Cortex of kidney (tissue), 1 donor: ENCODE measurements at places on chromosomes 7 and 10.

GRCh38 chr7:3156508-3156907, 112.8 kb upstream of the CARD11 start:
- no peak for DNase-seq

DNA sequence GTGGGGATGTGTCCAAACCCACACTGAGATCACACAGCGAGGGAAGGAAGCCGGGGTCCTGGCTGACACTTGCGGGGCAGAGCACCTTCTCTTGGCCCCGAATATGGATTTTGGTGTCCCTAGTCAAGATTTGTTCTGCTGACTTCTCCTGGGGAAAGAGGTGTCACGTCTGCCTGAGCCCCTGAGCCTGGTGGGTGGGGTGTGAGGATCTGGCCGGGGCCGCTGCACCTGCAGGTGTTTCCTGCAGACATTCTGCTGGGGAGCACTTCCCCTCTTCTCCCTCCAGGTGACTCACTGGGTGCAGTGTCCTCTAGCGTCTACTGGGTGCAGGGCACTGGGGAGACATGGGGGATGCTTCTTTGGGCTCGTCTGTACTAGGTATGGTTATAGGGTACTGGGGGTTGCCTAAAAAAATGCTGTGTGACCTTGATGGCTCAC, 99.2 kb downstream of the GRK5 start:
- no peak for DNase-seq

DNA sequence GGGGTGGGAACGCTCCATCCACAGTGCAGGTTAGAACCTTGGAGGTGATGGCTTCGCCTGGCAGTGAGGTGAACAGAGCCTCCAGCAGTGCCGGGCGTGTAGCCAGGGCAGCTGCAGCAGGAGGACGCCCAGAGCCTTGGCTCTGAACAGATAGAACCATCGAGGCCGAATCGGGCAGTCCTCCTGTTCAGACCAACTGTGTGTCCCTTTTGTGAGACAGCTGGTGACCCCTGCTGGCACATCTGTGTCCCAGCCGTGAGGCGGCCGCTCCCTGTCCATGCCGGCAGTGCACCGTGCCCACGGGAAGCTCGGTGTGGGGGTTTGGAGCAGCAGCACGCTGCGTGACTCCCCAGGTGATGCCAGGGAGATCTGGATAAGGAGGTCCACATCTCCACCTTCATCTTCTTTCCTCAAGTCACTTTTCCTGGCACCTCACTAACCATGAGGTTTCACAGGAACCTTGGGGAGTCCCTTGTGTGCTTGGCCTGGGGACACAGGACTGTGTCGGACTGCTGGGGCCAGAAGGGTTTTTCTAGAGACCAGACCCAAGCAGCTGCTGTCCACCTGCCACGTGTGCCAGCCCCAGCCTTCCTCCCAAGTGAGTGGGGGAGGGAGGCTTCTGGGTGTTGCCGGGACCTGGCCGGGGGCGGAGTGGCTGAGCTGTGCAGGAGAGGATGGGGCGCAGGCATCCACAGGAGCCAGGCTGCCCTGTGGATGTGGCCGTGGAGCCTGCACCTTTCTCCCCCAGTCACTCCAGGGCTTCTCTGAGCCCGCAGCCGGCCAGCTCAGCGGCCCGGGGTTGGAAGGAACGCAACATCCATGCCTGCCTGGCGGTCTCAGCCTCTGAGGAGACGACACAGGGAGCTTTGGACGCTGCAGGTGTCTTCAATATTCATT, 69.4 kb downstream of the DNAJB6 start:
- DNase-seq, result no peak

DNA sequence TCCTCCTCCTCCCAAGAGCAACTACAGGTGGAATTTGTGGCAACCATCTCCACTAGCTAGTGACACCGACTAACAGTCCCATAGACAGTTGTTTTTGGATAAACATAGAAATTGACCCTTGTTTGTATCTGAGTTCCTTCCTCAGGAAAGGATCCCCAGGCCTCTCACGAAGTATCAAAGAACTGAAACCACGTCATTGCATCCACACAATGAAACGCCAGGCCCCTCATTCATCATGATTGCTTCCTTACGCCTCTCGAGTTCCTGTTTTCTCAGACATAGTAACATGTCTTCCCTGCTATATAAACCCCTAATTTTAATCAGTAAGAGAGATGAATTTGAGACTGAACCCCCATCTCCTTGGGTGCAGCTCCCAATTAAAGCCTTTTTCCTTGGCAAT, 18.1 kb downstream of the SLC35G1 start:
- DNase-seq, result no peak

DNA sequence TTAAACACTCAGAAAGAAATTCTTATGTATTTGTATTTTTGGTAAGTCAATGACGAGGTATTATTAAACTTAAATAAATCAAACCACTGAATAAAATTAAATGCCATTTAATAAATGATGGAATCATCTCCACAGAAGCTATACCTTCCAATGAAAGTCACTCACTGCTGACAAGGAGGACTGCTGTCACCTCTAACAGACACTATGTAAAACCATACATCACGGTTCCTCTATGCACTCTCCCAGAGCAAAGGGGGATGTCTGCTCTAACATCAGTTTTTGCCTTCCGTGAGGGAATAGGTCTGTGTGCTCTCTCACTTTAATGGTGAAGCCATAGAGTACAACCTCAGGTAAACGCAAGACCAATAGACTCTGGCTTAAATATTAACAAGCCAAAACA, 99.7 kb upstream of the DDC start:
- no peak for DNase-seq

DNA sequence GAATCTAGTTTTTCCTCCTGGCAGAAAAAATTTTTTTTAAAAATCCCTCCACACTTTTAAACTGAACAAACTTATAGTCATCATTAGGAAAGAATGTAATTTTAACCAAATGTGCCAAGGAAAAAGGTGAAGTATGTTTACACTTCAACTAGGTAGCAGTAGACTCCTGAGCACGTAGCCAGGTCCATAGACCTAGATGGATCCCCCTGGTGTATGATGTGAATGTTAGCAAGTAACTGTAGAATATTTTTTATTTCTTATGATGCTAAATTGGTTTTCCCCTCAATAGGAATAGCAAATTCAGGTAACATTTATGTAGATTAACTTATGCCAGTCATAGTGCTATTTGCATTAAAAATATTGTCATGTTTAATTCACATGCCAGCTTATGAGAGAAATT, 19.6 kb downstream of the CABCOCO1 start:
- no peak for DNase-seq

GRCh38 chr10:16648366-16648765, 126.7 kb upstream of the C1QL3 start:
- DNase-seq, result no peak

DNA sequence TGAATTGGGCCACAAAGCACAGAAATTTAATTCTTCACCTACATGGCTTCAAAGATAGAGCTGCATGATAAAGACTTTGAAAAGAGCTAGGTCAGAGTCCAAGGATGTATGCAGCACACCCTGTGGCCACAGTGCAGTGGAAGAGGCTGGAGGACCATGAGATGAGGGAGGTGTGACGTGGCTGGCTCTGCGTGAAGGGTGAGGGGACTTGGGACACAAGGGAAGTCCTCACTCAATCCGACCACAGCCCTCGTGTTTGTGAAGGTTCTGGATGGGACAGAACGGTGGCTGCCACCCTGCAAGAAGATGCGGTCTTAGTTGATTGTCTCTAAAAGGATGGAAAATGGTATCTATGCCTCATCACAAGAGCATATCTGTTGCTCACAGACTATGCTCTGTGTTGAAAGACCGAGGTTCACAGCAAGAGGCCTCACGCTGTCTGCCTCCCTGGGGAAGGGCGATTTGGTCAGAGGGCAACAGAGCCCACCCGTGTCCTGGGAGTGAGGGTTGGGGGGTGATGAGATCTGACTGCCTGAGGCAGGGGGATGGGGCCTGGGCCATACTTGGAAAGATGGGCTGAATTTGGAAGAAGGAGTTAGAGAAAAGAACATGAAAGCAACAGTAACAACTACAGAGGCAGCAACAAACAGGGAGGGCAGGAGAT, 174.4 kb upstream of the SHH start:
- no peak for DNase-seq

- DNase-seq, result no peak
Measured at GRCh38 chr7:39650676-39651075, 27.3 kb downstream of the RALA start.

- no peak for DNase-seq
Measured at GRCh38 chr10:132366006-132366405, 31.0 kb upstream of the PWWP2B start.

GRCh38 chr10:97361537-97361901, 27.0 kb upstream of the FRAT2 start:
- DNase-seq, result no peak

GRCh38 chr10:75620356-75620755, 188.9 kb downstream of the LRMDA start:
- no peak for DNase-seq

DNA sequence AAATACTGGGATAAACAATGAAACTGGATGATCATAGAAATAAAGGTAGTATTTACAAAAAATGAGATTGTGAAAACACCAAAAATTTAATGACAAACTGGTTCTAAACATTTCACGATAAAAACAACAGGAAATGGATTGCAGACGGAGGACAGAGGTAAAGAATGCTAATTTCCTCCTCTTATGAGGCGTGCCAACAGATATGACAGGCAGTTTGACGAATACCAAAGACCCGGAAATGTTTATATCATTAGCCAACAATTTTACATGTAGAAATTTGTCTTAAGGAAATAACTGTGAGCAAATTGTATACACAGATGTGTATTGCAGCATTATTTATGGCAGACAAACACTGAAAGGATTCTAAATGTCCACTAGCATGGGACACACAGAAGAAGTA, 162.0 kb upstream of the MGMT start:
- no peak for DNase-seq

DNA sequence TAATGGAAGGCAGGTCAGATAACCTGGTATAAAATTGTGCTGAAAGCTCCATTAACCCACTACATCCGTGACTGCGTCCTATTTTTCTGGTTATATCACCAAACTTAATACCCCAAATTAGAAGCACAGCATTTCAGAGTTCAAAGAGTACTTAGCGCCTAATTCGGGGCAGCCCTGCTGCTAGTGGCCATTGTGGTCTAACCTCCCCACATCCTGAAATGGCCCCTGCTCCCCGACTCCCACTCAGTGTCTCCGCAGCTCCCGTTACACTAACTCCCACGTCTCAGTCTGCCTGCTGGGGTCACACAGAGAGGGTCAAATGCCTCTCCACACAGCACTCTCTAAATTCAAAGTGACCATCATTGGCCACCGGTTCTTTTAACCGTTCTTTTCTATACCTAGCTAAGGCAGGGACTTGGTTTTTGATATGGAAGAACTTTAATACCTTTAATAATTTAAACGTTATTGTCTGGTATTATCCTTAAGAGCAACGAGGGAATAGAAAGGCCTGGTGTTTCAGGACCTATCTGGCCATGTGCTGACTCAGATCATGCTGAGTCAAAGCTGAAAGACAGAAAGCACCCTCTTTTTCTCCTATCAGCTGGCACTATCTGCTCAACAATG, 117.1 kb downstream of the KMT2E start:
- no peak for DNase-seq

GRCh38 chr10:108031505-108031904, 867.0 kb upstream of the SORCS1 start:
- no peak for DNase-seq

- DNase-seq, result no peak
Measured at GRCh38 chr7:150799741-150800580, at the start of gene TMEM176B. TMEM176B (minus strand) TSS chr7:150800364; CDS start chr7:150796569, 3,795 bp downstream.

- DNase-seq, result no peak
Measured at GRCh38 chr10:78752221-78752620, 316.5 kb upstream of the ZMIZ1 start.

- DNase-seq, result no peak
Measured at GRCh38 chr7:36208426-36208825, 55.4 kb downstream of the EEPD1 start.

DNA sequence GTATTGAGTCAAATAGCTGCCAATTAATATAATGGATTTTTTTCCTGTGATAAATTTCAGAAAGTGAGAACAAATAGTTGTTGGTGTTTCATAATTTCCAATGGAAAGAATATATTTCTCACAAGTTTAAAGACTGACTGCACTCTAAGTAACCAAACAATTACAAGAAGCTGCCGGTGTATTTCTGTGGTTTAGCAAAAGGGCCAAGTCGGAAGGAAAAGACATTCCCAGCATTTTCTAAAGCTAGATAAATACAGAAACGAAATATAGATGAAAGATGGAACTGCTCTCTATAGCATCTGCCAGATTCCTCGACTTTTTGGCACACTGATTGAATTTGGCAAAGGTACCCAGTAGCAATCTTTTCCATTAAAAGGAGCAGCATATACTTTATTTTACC, 92.7 kb upstream of the MKX start:
- DNase-seq, result no peak

DNA sequence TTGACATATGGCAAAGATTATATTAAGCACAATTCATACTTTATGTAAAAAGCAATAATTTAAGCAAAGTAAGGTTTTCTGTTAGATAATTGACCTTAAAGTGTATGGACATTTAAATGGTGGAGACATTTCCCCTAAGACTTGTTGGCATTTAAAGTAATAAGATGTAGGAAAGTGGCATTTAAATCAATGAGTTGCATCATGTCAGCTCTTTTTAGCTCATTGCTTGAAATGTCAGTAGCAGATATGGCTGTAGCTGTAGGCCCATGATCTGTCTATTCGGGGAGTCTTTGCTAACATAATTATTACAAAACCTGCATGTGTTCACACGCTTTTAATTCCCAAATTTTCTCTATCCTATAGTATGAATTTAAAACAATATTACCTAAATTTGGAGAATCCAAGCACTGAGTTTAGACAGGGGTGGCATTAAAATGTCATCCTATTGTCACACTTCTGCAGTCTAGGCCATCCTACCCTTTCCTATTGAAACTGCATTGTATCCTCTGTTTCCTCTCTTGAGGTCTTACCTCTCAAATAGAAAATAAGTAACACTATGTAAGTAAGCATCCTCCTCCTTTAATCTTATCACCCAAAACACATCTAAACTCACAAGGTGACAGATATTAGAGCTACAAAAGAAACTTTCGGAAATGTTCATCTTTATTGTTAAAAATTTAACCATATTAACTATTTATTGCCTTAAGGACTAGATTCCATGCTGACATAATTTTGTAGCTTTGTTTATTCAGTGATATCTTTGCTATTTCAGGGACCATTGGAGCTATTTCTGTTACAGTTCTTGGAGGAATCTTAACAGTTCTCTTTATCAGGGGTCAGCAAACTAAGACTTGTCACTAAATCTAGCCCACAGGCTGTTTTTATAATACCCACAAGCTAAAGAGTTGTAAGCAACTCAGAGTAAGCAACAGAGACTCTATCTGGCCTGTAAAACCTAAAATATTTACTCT, 91.2 kb downstream of the LCOR start:
- no peak for DNase-seq

DNA sequence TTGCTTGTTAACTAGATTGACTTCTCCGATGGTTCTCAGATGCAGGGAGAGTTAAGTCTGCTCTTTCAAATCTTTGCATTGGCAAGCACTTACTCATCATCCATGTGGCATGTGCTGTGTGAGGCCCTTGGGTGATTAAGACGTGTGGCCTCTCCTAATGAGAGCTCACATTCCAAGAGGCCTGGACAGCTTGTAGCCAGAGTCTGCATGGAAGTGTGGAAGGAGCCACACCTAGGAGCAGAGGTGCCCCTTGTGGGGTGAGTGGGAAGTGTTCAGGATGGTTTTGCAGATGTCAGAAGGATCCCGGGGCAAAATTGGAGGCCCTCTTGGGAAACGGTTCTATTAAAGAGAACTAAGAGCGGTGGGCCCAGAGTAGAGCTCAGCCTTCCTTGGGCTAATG, 225.9 kb downstream of the PAXIP1 start:
- no peak for DNase-seq
